Stimulated activated CD4-positive, alpha-beta T cell treated with anti-CD3 and anti-CD28 coated beads, Interleukin-12 subunit alpha, Interleukin-12 subunit beta, amount 100 ng/mL, for 48 hours (primary cell): ENCODE measurements at places on chromosomes 4 and X.
A peak's percentile ranks its signal among the peaks of the same experiment; 100 is the strongest.

- no peak for DNase-seq
Observed at GRCh38 chr4:123812066-123812390, 415.4 kb downstream of the SPRY1 start.

GRCh38 chr4:118158763-118159375 is 124.6 kb downstream of the NDST3 start:
- DNase-seq, result no peak

DNA sequence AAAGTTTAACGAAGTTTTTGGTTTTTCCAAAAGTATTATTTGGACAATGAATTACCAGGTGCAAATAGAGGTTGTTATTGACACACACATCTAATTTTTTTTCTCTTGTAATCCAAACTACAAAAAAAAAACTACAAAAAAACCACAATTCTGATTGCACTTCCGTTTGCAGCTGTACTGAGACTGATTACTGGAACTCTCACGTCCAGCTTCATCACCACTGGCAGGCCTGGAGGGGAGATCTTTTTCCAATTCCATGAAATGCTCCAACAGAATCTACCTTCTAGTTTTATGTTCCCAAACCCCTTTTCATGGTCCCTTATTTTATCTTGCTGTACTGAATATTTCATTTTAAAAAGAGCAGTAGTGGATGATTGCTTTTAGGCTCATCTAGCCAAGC is 1118.3 kb downstream of the C4orf33 start:
- no peak for DNase-seq

DNA sequence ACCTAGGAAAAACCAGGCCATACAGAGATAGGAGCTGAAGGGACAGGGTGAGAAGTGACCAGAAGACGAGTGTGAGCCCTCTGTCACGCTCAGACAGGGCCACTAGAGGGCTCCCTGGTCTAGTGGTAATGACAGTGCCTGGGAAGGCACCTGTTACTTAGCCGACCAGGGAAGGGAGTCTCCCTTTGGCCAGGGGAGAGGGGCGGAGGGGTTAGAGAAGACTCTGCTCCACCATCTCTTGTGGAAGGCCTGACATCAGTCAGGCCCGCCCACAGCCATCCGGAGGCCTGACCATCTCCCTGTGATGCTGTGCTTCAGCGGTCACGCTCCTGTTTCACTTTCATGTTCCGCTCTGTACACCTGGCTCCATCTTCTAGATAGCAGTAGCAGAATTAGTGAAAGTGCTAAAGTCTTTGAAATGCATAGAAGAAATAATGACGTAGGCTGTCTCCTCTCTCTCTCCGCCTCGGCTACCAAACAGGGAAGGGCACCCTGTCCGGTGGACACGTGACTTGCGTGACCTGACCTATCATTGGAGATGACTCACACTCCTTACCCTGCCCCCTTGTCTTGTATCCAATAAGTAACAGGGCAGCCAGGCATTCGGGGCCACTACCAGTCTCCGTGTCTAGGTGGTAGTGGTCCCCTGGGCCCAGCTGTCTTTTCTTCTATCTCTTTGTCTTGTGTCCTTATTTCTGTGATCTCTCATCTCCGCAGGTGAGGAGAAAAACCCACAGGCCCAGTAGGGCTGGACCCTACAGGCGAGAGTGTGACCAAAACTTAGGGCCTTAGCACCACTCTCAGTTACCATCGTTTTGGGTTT is 26.7 kb downstream of the HTT-AS start:
- DNase-seq, result peak; percentile 74

- no peak for DNase-seq
Observed at GRCh38 chrX:22800806-22801205, 199.0 kb upstream of the DDX53 start.

- no peak for DNase-seq
Observed at GRCh38 chrX:31127716-31128115, 55.9 kb upstream of the FTHL17 start.

- no peak for DNase-seq
Observed at GRCh38 chr4:68272860-68273259, 27.4 kb upstream of the TMPRSS11B start.

GRCh38 chr4:38509551-38509950 is 154.4 kb upstream of the KLF3 start:
- no peak for DNase-seq

- DNase-seq, result peak; percentile 21
Observed at GRCh38 chrX:20333672-20334071, 67.0 kb upstream of the RPS6KA3 start.

GRCh38 chr4:86233681-86234080 is 126.2 kb downstream of the MAPK10 start:
- DNase-seq, result no peak

DNA sequence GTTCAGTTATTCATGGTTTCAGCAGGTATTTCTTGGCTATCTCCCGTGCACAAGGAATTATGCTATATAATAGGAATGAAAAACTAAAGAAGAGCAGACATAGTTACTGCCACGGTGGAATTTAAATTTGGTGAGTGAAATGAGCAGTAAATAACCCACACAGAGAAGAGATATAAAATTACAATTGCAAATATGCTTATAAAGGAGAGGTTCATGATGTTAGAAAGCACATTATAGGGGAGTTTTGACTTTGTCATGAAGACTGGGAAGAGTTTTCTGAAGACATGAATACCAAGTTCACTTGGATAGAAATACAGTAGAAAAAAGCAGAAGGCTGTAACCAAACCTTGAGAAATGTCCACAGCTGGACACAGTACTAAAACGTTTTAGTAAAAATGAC is 712.0 kb upstream of the AADAT start:
- DNase-seq, result no peak

GRCh38 chr4:183030823-183031222 is 68.2 kb upstream of the WWC2 start:
- DNase-seq, result no peak

DNA sequence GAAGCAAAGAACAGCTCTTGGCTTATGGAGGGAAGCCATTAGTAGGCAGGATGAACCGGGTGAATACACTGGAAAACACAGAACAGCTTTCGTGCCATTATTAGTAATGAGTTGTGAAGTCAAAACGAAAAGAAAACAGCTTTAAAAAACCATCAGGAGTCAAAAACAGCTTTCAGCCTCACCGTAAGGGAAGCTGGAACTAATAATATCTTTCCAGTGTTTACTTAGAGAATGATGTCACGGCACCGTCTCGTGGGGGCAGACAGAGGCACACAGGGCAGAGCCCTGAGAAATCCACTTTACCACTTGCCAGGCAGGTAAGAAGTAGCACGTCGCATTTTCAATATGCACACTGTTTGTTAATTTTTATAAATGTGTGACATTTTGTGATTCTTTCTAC is 37.9 kb upstream of the HMX1 start:
- no peak for DNase-seq

DNA sequence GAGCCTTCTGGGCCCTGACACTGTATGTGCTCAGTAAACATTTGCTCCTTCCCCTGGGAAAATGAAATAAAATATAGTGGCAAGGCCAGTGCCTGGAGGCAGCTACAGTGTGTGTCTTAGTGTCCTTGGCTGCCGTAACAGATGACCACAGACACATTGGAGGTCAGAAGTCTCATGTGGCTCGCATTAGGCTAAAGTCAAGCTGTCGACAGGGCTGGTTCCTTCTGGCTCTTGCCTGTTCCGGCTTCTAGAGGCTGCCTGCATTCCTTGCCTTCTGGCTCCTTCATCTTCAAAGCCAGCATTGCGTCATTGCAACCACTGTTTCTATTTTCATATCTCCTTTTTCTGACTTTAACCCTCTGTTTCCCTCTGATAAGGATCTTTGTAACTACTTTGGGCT is 83.6 kb upstream of the STX18 start:
- DNase-seq, result no peak

GRCh38 chr4:81789741-81790399 is 318.2 kb upstream of the RASGEF1B start:
- DNase-seq, result no peak

- DNase-seq, result no peak
Observed at GRCh38 chrX:152817078-152817764, 13.3 kb downstream of the CETN2 start.

DNA sequence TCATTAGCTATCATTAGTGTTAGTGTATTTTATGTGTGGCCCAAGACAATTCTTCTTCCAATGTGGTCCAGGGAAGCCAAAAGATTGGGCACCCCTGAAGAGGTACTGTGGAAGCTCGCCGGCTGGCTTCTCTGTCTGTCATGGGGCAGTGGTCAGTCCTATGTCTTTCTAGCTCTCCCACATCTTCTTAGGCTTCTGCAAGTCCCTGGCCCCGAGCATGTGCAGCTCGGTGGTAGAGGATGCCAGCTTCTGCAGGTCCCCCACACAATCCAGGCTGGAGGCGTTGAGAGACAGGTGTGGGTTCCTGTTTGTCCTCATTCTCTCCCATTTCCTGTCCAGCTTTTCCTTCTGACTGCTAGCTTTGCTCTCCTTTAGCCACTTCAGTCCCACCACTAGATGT is 134.1 kb upstream of the NALF2 start:
- DNase-seq, result no peak

- no peak for DNase-seq
Observed at GRCh38 chrX:150268839-150269355, 94.2 kb upstream of the MAMLD1 start.

GRCh38 chrX:131741103-131741581 is 197.3 kb downstream of the OR13H1 start:
- peak; percentile 75 for DNase-seq

GRCh38 chrX:40632199-40632598 is 9.0 kb downstream of the MPC1L start:
- no peak for DNase-seq

DNA sequence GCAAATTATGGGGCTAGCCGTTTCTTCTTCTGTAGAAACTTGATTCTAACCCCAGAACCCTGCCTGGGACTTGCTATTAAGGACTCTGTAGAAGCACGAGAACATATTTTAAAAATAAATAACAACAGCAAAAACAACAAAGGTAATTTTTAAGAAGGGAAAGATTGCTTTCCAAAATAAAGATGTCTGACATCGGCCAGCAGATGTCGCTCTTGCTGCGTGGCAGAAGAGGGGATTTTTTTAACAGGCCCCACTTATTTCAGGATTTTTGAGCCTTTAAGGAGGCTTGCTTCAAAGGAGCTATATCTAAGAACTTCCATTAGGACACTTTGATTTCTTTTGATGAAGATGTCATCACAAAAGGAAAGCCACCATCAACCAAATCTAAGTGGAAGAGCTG is 62.8 kb upstream of the EGFL6 start:
- peak; percentile 32 for DNase-seq

- no peak for DNase-seq
Observed at GRCh38 chr4:160947653-160948052, 1216.1 kb downstream of the FSTL5 start.

DNA sequence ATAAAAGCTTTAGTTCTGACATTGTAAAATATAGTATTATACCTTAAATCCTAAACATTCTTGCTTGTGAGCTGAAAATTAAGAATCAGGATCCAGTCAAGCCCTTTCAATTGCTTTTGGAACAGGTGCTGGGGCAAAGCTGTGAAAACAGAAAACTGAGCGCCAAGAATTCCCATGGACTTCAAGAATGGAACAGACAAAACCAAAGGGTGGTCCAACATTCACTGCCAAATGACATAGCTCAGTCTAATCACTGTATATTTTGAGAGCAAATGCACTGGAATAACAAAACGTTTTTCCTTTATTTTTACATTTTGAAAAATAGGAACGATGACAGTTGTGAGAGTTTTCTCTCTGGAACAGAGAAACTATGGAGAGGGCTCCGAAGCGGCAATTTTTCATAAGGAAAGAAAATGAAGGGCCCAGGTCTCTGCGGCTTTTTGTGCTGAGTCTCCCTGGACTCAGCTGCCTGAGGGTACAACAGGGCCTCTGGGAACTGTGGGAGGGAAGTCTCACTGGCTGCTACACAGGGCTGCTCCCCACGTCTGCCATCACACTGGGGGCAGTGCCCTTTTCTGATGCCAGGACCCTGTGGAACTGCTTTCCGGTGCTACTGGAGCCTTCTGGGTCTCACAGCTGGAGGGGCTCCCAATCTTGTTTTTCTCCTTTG is 56.0 kb upstream of the BMPR1B start:
- DNase-seq, result no peak

DNA sequence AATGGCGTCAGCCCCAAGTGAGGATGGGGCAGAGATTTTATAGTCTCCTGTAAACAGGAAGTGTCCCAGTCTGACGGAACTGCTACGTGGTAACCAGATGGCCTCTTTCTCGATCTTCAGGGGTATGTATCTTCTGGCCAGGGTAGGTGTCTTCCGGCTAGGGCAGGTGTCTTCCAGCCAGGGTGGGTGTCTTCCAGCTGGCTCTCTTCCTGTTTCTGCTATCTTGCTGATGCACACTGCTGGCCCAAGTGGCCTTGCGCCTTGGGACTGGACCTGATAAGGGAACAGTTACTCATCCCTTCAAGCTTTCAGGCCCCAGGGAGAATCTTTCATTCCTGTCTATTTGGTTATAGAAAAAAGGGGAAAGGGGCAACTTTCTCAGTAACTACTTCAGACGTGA is 178.7 kb upstream of the MAGEE2 start:
- no peak for DNase-seq

DNA sequence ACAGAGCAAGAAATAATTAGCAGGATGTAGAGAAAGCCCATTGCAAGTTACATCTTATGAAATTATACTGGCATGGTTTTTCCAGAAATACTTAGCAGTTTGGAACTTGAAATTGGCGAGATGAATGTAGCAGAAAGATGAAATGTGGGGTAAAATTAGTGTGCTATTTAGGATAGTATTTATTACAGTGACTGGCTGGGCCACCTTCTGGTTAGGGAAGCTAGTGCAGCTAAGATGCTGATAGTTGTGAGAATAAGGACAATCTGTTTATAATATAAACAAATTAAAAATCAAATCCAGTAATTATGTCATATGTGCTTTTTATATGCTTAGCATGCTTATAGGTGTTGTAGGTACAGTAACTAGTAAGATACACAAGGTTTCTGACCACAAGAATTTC is 74.8 kb downstream of the IL15 start:
- no peak for DNase-seq

DNA sequence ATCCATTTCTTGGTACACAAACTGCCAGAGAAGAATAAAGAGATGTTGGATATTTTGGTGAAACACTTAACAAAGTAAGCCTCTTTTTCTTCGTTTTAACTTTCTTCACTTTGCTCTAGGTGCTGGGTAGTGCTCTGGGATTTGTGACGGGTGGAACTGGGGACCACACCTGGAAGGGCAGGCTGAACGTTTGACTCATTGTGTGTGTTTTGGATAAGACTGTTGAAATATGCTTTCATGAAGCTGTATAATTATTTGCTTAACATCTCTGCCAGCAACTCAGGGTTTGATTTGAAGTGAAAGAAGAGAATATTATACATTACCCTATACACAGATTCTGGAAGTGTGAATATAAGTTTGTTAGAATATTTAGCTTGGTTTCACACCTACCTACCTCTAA is 233.2 kb downstream of the ARHGAP10 start:
- no peak for DNase-seq

GRCh38 chrX:71533516-71533850 is 579 bp downstream of the OGT start:
- DNase-seq, result no peak

- DNase-seq, result no peak
Observed at GRCh38 chrX:154020536-154021115, 924 bp upstream of the IRAK1 start.
